ENCODE measurements at places on chromosomes 3 and 15.
A peak's percentile ranks its signal among the peaks of the same experiment; 100 is the strongest.

- no peak for DNase-seq
These were observed 50.0 kb downstream of the MB21D2 start for GRCh38 chr3:192867645-192868044.

GRCh38 chr3:195895861-195896360 is 12.4 kb downstream of the TNK2 start:
- DNase-seq, result peak; percentile 62

DNA sequence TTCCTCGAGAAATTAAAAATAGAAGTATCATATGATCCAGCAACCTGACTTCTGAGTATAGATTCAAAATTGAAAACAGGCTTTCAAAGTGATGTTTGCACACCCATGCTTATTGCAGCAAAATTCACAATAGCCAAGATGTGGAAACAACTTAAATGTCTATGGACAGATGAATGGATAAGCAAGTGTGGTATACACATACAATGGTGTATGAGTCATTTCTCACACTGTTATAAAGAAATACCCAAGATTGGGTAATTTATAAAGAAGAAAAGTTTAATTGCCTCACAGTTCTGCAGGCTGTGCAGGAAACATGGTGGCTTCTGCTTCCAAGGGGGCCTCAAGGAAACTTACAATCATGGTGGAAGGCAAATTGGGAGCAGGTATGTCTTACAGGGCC is 100.8 kb downstream of the KLF13 start:
- DNase-seq, result no peak

GRCh38 chr15:86018679-86019078 is 61.0 kb upstream of the AGBL1 start:
- no peak for DNase-seq

DNA sequence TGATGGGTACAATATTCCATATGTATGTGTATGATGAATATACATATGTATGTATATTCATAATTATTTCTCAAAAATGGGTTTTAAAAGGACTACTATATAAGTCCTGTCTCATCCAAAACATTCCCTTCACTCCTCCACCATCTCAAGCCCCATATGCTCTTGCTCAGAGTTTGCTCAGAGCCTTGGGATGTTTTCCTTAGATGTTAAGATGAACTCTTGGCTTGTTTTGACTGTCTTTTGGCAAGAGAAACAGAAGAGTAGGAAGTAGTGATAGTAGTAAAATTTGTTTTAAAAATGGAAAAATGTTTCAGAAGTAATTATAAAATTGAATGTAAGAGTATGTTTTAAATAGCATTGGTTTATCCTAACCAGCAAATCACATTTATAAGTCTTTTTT is 6.2 kb upstream of the EPHA3 start:
- no peak for DNase-seq

GRCh38 chr3:112755845-112756613 is 90.6 kb downstream of the CD200R1L start:
- DNase-seq, result no peak

DNA sequence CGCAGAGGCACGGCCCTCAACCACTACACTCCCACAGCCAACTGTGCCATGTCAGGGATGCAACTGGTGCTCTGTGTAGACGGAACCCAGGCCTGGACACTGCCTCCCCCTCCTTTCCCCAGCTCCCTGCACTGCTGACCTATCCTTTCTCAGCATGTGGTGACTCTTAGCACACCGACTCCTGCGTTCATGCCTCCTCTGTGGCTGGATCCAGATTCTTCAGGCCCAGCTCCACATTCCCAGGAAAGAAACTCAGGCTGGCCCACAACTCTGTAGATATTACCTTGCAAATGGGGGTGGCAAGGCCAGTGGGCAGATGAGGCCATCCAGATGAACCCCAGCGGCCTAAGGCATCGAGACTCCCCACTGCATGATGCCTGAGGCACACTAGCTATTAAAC is 272.7 kb downstream of the OCA2 start:
- DNase-seq, result no peak

DNA sequence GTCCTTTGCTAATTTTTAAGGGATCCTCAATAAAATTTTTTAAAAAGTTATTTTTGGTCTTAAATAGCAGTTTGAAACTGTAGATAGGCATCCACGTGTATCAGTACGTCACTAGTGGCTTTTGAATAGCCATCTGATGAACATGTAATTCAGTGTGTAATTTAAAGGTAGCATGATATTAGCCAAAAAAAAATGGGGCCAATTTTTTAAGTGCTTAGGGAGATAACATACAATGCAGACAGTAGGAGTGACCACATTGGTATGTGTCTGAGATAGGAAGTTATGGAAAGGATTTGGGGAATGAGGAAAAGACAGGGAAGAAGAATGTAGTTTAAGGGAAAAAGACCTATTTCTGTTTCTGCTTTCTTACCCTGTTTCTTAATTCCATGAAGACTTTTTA is 2.5 kb downstream of the AP4E1 start:
- DNase-seq, result no peak

DNA sequence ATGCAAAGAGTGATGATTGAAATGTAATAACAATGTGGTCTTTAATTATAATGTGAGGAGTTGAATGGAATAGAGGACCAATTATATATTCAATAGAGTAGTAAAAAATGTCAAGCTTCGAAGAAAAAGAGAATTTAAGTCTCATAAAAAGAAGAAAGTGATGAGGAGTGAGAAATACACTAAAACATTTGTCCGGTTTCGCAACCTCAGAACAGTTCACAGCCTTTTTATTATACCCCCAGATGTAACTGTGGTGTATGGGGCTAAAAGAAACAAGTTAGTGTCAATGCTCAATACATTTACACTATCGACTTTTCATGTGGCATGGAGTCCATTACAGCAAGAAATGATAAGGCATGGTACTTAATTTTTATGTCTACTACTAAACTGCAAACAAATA is 386.5 kb upstream of the ATP11B start:
- DNase-seq, result no peak

DNA sequence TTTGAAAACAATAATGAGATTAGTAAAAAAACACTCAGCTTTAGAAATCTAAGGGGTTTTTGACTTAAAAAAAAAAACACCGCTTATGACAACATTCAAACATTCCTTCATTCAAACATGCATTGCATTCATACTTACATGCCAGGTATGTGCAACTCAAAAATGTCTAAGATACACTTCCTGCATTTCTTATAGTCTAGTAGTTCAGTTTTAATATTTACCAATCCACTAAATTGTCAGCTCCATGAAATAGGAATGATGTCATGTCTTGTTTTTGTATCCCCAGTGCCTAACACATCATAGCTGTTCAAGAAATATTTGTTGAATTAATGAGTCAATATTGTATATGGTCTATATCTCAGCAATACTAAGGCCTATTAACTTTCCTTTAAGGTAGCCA is 51.7 kb downstream of the EIF4E3 start:
- DNase-seq, result no peak

DNA sequence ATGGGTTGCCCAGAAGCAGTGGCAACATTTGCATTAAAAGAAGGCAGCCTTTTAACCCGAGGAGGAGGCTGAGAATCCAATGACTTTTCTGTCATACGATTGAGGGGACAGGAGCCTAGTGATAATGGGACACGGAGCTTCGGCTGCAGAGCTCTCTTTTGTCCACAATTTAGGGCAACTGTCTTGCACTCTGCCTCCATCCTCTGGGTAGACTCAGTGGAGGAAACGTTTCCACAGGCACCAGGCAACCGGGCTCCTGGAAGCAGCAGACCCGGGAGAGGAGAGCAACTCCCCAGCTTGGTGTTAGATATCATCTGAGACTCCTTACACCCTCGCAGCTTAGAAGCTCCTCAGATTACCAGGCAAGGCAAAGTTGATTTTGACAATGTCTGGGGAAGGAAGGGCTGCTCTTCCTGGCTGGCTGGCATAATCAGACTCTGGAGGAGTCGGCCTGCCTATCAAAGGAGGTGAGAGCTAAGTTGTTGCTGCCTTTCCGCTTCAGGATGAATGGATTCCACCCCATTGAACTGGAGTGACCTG is 43.5 kb upstream of the RNU6-1 start:
- DNase-seq, result no peak

- no peak for DNase-seq
These were observed 52.7 kb downstream of the MITF start for GRCh38 chr3:69791919-69792399.

GRCh38 chr3:181567311-181568075 is 144.2 kb upstream of the SOX2 start:
- DNase-seq, result no peak

GRCh38 chr15:90729261-90729660 is 12.1 kb downstream of the BLM start:
- DNase-seq, result no peak

GRCh38 chr15:27479296-27480140 is 508.5 kb downstream of the GABRG3 start:
- DNase-seq, result no peak

- DNase-seq, result no peak
These were observed 7.1 kb downstream of the RORA start for GRCh38 chr15:61222010-61222409.

DNA sequence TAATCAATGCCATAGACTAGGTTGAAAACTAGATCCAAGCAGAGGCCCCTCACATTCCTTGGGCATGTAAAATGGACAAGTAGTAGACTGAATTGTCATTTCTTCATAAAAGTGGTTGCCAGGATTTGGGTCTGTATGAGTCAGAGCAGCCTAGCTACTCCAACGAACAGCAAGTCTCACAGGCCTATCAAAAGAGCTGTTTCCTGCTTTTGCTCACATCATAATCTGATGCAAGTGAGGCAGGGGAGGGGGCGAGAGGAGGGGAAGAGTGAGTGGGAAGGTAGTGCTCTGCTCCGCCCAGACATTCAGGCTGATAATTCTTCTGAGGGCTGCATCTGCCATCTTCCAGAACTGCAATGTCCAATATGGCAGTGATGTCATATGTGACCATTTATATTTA is 228.9 kb upstream of the PRICKLE2 start:
- DNase-seq, result no peak

GRCh38 chr15:80977627-80978036 is 12.0 kb downstream of the MESD start:
- peak; percentile 36 for DNase-seq

DNA sequence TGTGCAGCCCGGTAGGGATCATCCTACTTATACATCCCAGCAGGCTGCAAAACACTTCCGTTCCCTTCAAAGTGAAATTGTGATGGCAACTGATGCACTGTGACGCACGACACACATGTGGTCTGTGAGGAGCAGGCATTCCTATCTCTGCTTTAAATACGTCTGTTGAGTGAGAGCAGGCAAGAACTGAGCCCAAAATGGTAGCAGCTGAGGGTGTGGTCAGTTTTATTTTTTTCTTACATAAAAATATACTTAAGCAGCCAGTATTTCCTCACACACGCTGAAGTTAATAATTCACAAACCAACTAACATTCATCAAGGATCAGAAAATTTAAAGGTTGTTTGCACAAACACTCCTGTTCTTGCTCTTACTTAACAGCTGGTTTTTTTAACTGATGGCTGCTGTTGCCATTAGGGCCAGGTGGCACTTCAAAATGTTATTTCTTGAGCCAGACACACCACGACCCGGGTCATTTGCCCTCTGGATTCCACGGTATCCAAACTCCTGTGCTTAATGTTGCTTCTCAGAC is 23.9 kb downstream of the LRIG1 start:
- DNase-seq, result no peak

DNA sequence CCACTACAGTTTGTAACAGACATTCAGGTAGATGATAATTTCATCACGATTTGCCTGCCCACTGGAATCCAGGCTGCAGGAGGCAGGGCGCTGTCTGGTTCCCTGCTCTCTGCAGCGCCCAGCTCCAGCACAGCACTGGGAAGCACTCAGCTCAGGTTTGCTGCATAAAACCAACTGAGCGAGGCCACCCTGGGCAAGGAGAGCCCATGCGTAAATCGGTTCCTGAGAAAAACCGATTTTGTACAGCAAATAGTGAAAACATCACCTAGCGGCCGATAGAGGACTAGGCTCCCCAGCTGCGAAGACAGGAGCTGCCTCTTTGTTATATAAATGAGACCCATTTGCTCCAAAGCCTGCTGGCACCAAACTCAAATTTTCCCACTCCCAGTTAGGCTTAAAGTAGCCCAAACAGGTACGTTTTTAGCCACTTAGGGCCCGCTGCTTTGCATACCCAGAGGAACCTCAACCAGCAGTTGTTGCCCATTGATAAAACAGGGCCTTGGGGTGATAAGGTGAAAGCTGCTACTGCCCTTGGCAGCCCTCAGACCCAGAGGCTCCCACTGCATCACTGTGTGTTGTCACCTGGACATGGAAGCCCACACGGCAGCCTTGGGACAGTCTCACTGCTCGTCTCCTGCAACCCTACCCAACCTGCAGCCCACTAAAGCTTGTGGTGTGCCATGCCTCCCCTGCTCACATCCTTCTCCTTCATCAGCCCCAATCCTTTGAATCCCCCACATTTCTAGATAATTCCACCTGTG is 47.5 kb downstream of the ALDH1L1 start:
- DNase-seq, result no peak

DNA sequence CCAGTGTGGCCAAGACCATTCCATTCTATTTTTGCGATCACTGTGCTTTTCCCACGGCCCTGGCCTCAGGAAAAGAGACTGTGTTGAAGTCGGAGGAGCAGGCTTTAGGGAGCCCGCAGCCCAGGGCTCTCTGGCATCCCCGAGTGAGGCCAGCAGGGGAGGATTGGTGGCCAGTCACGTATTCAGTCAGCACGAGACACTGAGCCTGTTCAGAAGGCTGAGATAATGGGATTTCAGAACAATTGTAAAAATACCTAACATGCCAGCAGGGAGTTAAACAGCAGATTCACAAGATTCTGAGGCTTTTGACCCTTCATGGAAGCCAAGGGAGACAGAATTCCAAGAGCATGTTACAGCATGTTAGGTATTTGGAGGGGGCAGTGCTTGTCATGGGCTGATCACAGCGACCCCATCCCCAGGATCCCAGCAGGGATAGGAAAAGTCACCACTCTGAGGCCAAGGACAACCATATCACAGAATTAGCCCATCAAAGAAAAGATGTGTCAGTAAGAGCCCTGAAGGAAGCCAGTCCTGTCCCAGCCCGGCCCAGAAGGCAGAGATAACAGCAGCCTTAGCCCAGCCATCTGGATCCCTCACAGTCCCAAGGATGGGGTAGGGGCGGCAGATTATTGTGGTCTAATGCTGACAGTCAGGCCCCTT is 40.6 kb downstream of the AMOTL2 start:
- DNase-seq, result no peak

GRCh38 chr3:189276444-189277219 is 104.9 kb downstream of the TPRG1 start:
- DNase-seq, result no peak

GRCh38 chr3:9397906-9398699 is 688 bp downstream of the SETD5 start:
- peak; percentile 36 for DNase-seq

- no peak for DNase-seq
These were observed 43.6 kb downstream of the RBPMS2 start for GRCh38 chr15:64731805-64732151.

- DNase-seq, result no peak
These were observed 490.2 kb downstream of the IGSF11 start for GRCh38 chr3:118544458-118544857.

GRCh38 chr15:33243393-33243792 is 48.9 kb upstream of the FMN1 start:
- DNase-seq, result no peak

Measured in stimulated activated CD4-positive, alpha-beta T cell treated with anti-CD3 and anti-CD28 coated beads, Interleukin-4, amount 100 ng/mL, for 24 hours (primary cell).